ENCODE measurements at places on chromosomes 1 and 21. TPM values are rescaled to one million over a fixed set of nuclear protein-coding genes. Genes with fewer than 3 reads are reported as not detected.

The LCE2C gene
- total RNA-seq: not detected

The NPHS2 gene
- total RNA-seq: not detected

The SLC22A15 gene
- 2.3 TPM for total RNA-seq

The SH2D5 gene
- 3.2 TPM for total RNA-seq

The TMPRSS15 gene
- total RNA-seq: not detected

The KISS1 gene
- total RNA-seq: not detected

The NBPF4 gene
- not detected for total RNA-seq

The DPT gene
- total RNA-seq: not detected

The SPRR5 gene
- total RNA-seq: not detected

DNA sequence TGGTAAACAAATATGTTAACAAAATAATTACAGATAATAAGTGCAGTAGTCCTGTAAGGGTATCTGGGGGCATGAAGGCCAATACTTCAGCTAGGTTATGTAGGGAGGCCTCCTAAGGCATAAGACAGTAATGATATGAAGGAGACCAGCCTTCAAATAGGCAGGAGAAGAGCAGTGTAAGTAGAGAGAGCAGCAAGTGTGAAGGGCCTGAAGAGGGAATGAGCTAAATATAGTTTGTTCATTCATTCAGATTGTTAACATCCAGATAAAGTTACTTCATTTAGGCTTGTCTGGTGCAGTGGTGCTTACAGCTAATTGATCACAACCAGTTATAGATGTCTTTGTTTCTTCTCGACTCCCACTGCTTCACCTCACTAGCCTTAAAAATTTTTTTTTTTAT is 71.1 kb downstream of the EPB41 start:
- peaks cover 8% of the 10 kb centered on the region for H3K36me3 ChIP-seq
- DNase-seq: no peak
- H3K27me3 ChIP-seq: no peaks in the 10 kb centered on the region
- peaks cover 35% of the 10 kb centered on the region for H3K4me1 ChIP-seq
- H3K27ac ChIP-seq: peak overlapping the region; percentile 0

- H3K27me3 ChIP-seq: no peaks in the 10 kb centered on the region
- peak overlapping the region; percentile 84 for H3K27ac ChIP-seq
- no peak for DNase-seq
- H3K36me3 ChIP-seq: no peaks in the 10 kb centered on the region
- no peak overlapping the region for H3K4me3 ChIP-seq
- H3K4me1 ChIP-seq: peaks cover 61% of the 10 kb centered on the region
These were observed 65.7 kb downstream of the KIF26B start for GRCh38 chr1:245220381-245220985.

GRCh38 chr1:179231923-179232322 is 2.4 kb upstream of the ABL2 start:
- no peak for DNase-seq
- H3K4me1 ChIP-seq: peaks cover 22% of the 10 kb centered on the region
- no peak overlapping the region for H3K27ac ChIP-seq
- peak overlapping the region; percentile 11 for H3K4me3 ChIP-seq

GRCh38 chr1:7885513-7886404 is 32.9 kb upstream of the UTS2 start:
- DNase-seq: no peak
- no peaks in the 10 kb centered on the region for H3K4me1 ChIP-seq
- no peak overlapping the region for H3K27ac ChIP-seq
- no peak overlapping the region for H3K4me3 ChIP-seq
- no peaks in the 10 kb centered on the region for H3K36me3 ChIP-seq
- peaks cover 21% of the 10 kb centered on the region for H3K27me3 ChIP-seq

DNA sequence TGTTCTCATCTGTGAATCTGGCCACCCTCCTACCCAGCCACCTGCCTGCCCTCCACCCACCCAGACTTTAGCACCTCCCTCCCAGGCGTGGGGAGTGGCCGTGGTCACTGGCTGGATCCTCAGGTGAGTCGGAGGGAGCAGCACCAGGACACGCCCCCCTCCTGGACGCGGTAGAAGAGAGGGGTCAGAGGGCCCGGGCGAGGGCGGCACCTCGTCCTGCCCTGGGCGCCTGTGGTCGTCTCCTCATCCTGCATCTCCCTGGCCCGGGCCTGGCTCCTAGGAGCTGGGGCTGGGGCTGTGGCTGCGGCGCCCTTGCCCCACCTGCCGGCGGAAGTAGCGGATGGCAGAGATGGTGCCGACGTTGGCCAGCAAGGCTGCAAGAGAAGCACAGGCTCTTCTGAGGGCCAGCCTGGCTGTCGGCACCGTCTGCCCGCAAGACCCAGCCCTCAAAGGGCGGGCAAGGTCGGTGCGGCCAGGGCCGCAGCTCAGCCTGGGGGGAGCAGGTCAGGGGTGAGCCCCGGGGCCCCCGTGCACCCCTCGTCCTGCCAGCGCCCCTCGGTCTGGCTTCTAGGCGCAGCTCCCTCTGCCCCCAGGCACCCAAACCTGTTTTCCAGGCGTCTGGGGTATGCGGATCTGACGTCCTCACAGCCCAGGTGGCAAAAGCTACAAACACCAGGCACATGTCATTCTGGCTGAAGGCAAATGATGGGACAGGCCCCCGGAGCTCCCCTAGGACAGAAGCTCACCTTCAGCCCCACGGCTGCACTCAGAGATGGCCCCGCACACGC is 5.8 kb downstream of the PERM1 start:
- H3K36me3 ChIP-seq: peaks cover 3% of the 10 kb centered on the region
- DNase-seq: peak; percentile 71
- H3K4me3 ChIP-seq: no peak overlapping the region
- peaks cover 28% of the 10 kb centered on the region for H3K27me3 ChIP-seq
- peaks cover 3% of the 10 kb centered on the region for H3K4me1 ChIP-seq

DNA sequence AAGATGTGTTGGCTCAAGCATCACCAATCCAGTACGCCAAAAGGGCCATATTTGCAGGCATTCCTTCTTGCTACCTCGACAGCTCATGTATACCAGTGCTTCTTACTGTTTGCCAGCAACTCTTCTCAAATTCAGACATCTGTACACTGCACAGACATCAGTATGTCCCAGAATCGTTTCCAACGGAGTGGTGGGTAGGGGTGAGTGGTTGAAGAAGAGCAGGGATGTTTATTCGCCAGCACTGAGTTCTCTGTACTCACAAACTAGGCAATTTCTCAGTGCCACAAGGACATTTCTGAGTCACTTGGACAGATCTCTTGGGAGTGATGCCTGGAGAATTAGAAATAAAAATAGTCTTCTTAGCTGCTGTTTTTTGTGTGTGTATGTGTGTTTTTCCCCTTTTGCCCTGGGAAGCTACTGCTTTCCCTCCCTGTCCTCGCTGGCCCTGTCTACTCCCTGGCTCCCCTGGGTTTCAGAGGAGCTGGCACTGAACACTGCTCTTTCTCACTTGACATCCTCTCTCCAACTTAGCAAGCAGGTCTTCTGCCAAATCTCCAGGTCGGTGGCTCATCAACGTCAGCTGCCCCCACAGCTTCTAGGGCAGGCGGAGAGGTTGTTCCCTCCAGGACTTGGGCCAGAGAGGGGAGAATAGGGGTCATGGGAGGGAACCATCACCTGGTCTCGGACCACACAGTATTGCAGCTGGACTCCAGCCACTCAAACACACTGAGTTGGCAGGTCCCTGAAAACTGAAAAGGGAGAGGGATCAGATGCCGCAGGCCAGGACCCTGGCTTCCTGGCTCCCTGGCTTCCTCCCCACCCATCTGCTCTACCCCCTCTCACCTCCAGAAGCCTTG is 90.5 kb downstream of the NMNAT2 start:
- H3K27ac ChIP-seq: no peak overlapping the region
- DNase-seq: no peak
- H3K36me3 ChIP-seq: no peaks in the 10 kb centered on the region
- peaks cover 10% of the 10 kb centered on the region for H3K4me1 ChIP-seq
- H3K4me3 ChIP-seq: no peak overlapping the region

- H3K36me3 ChIP-seq: peaks cover 4% of the 10 kb centered on the region
- no peak overlapping the region for H3K27ac ChIP-seq
- DNase-seq: no peak
- H3K27me3 ChIP-seq: no peaks in the 10 kb centered on the region
These were observed 388.7 kb downstream of the RPS6KC1 start for GRCh38 chr1:213439703-213440102.

GRCh38 chr21:15309721-15310120 is 244.9 kb upstream of the NRIP1 start:
- peaks cover 5% of the 10 kb centered on the region for H3K4me1 ChIP-seq
- H3K27me3 ChIP-seq: no peaks in the 10 kb centered on the region
- DNase-seq: no peak
- no peak overlapping the region for H3K4me3 ChIP-seq

- H3K27me3 ChIP-seq: no peaks in the 10 kb centered on the region
- H3K27ac ChIP-seq: no peak overlapping the region
- no peaks in the 10 kb centered on the region for H3K4me1 ChIP-seq
- DNase-seq: no peak
- peaks cover 16% of the 10 kb centered on the region for H3K36me3 ChIP-seq
These were observed 27.4 kb upstream of the PWP2 start for GRCh38 chr21:44079846-44080245.

- peaks cover 23% of the 10 kb centered on the region for H3K27me3 ChIP-seq
- H3K27ac ChIP-seq: no peak overlapping the region
- no peak for DNase-seq
- H3K36me3 ChIP-seq: no peaks in the 10 kb centered on the region
- H3K4me1 ChIP-seq: no peaks in the 10 kb centered on the region
These were observed 179.0 kb downstream of the PTPRU start for GRCh38 chr1:29415156-29415830.

- H3K4me1 ChIP-seq: peaks cover 14% of the 10 kb centered on the region
- H3K27me3 ChIP-seq: no peaks in the 10 kb centered on the region
- H3K36me3 ChIP-seq: peaks cover 18% of the 10 kb centered on the region
- H3K27ac ChIP-seq: no peak overlapping the region
- DNase-seq: no peak
These were observed 233.7 kb upstream of the NFIA start for GRCh38 chr1:60848583-60849188.

GRCh38 chr1:230189341-230189740 is 122.3 kb downstream of the GALNT2 start:
- no peak overlapping the region for H3K27ac ChIP-seq
- no peak for DNase-seq
- no peaks in the 10 kb centered on the region for H3K27me3 ChIP-seq
- H3K4me3 ChIP-seq: no peak overlapping the region

- H3K27me3 ChIP-seq: no peaks in the 10 kb centered on the region
- no peaks in the 10 kb centered on the region for H3K36me3 ChIP-seq
- DNase-seq: no peak
- peaks cover 28% of the 10 kb centered on the region for H3K4me1 ChIP-seq
- no peak overlapping the region for H3K4me3 ChIP-seq
These were observed 73.4 kb downstream of the SCCPDH start for GRCh38 chr1:246797597-246797996.

- no peak overlapping the region for H3K4me3 ChIP-seq
- H3K27me3 ChIP-seq: peaks cover 2% of the 10 kb centered on the region
- H3K36me3 ChIP-seq: no peaks in the 10 kb centered on the region
- H3K27ac ChIP-seq: no peak overlapping the region
- H3K4me1 ChIP-seq: peaks cover 6% of the 10 kb centered on the region
These were observed 17.2 kb upstream of the SLC25A44 start for GRCh38 chr1:156176610-156177210.

- peaks cover 9% of the 10 kb centered on the region for H3K36me3 ChIP-seq
- no peak overlapping the region for H3K4me3 ChIP-seq
- no peaks in the 10 kb centered on the region for H3K27me3 ChIP-seq
- H3K27ac ChIP-seq: no peak overlapping the region
- no peak for DNase-seq
These were observed 34.7 kb downstream of the EPRS1 start for GRCh38 chr1:220011620-220012019.

DNA sequence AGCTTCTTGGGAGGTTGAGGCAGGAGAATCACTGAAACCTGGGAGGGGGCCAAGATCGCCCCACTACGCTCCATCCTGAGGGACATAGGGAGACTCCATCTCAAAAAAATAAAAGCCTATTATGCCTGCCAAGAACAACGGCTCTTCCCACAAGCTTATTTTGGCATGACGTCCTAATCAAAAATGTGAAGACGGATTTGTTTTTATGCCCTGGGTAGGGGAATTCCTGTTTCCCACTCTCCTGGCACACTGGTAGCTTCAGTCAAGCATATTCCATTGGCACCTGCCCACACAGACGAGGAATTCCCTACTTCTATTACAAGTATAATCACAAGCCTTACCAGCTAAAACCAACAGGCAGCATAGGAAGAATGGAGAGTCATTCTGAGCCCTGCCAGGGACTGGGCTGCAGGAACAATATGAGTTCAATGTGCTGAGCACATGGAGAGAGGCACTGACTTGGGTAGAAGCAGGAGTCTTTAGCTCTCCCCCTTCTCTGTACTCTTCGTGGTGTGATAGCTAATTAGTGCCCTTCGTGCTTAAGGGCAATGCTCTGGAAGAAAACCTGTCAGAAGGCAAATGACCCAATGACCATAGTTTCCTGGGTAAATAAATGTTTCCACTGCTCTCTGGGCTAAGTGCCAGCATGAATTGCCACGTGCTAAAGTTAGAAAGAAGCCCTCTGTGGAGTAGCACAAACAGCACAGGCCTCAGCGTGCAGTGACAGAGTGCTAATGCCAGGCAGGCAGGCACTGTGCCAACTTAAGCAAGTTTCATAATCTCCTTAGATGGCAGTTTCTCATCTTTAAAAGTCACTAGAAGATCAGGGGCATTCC is 16.8 kb downstream of the TNFSF4 start:
- H3K27me3 ChIP-seq: no peaks in the 10 kb centered on the region
- H3K4me3 ChIP-seq: no peak overlapping the region
- no peak for DNase-seq
- no peaks in the 10 kb centered on the region for H3K36me3 ChIP-seq

DNA sequence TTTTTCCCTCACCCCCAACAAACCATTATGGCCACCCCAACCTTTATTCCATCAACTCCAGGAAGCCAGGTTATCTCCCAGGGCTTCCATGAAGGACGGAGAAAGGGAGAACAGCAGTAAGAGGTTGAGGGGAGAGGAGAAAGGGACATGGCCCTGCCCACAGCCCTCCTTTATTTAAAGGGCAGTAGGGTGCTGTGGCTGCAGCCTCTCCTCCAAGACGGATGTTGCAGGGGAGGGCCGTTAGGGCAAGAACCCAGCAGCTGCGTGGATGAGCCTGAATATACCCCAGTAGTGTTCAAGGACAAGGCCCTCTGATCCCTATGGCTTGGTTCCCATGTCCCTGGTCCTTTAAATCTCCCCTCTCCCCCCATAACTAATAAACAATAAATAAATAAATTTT is 5.9 kb downstream of the RXFP4 start:
- H3K27ac ChIP-seq: no peak overlapping the region
- H3K36me3 ChIP-seq: peaks cover 9% of the 10 kb centered on the region
- no peaks in the 10 kb centered on the region for H3K27me3 ChIP-seq
- DNase-seq: no peak

- H3K4me3 ChIP-seq: no peak overlapping the region
- peaks cover 82% of the 10 kb centered on the region for H3K27me3 ChIP-seq
- no peak for DNase-seq
- no peak overlapping the region for H3K27ac ChIP-seq
These were observed 7.7 kb downstream of the GOLT1A start for GRCh38 chr1:204206121-204206520.

GRCh38 chr1:241749945-241750695 is 97.9 kb upstream of the EXO1 start:
- no peaks in the 10 kb centered on the region for H3K36me3 ChIP-seq
- no peak overlapping the region for H3K27ac ChIP-seq
- no peak overlapping the region for H3K4me3 ChIP-seq
- DNase-seq: no peak
- H3K27me3 ChIP-seq: no peaks in the 10 kb centered on the region

GRCh38 chr1:3772715-3773571 is at the start of gene SMIM1:
Gene SMIM1 (plus strand): TSS chr1:3772749. CDS start chr1:3775374, 2,625 bp downstream.
- H3K27ac ChIP-seq: no peak within 1 kb of the TSS
- H3K36me3 ChIP-seq: no peaks in the 10 kb centered on the region
- peak within 1 kb of the TSS; percentile 66 for H3K4me3 ChIP-seq
- DNase-seq: no peak
- peaks cover 11% of the 10 kb centered on the region for H3K4me1 ChIP-seq

GRCh38 chr21:28633839-28634555 is 358.7 kb downstream of the LTN1 start:
- no peaks in the 10 kb centered on the region for H3K27me3 ChIP-seq
- DNase-seq: no peak
- no peaks in the 10 kb centered on the region for H3K4me1 ChIP-seq
- no peak overlapping the region for H3K27ac ChIP-seq
- H3K4me3 ChIP-seq: no peak overlapping the region

Data from neural crest cell (in vitro differentiated cells).